NCI-H2081 (cell line): ENCODE measurements at places on chromosomes 12 and 14.

- DNase-seq, result no peak
Observed at GRCh38 chr14:99755629-99756603, 37.3 kb upstream of the EML1 start.

DNA sequence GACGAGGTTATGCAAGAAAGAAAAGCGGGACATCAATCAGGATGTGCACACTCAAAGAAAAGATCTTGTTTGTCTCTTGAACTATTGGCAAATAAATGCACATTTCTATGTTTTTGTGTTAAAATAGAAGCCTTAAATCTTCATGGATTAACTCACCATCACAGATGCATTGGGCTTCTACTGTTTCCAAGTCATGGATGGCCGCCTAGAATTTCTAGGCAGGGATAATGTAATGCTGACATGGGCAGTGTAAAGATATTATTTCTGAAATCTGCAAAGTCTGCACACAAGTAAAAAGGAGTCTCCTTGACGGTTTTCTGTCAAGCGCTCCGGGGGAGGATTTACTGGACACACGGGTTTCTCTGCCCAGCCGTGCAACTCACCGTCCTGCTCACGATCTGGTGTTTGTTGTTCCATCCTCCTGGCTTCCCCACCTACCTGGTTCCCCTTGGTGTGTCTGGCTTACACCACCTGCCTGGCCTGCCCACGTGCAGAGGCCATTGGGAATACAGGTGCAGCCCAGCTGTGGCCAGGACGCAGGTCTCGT, 103.3 kb upstream of the FZD10 start:
- DNase-seq, result no peak

DNA sequence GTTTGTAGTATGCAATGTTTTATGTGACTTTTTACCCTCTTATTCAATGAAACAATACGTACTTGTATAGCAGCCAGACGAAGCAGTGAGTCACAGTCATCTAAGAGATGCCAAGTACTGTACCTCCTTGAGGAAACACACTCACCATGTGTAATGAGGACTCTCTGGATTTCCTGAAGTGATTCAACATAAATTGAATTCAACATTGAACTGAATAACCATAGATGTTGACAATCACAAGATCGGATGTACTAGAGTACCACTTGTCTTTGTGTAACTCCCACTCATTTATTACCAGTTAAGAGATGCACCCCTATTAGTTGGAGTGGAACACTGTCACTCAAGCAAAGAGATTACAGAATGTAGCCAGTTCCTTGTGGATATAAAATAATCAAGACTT, 175.2 kb upstream of the HMGA2 start:
- no peak for DNase-seq

- DNase-seq, result no peak
Observed at GRCh38 chr12:71371122-71371521, 68.5 kb upstream of the LGR5 start.

DNA sequence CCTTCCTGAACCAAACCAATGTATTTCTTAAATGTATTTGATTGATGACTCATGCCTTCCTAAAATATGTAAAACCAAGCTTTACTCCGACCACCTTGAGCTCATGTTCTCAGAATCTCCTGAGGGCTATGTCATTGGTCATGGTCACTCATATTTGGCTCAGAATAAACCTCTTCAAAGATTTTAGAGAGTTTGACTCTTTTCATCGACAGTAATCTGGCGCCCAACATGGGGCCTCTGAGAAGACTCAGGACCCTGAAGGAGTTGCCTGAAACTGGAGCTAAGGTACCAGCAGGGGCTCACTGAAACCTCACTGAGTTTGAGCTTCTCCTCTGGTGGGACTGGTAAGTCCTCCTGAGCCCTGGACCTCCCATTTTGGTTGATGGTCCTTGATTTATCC, 17.2 kb upstream of the PSMC1 start:
- DNase-seq, result no peak
